ENCODE measurements at places on chromosomes 13 and 19.

DNA sequence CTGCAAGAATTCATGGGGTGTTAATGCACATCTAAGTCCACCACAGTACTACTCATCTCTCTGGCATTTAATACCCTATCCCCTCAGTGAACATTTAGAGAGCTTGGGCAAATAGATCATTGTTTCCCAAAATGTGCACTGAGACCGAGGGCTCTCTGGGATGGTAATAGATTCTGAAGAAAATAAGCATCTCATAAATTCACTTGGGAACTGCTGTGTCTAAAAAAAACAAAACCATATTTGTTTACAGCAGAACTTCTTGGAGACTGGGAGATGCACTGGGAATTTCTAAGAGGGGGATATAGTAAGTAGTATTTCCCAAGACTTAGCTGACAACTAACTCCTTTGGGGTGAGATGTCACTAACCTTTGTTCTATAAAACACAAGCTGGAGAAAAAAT, 58.4 kb downstream of the ENOX1 start:
- DNase-seq = no peak

- DNase-seq = no peak
Measured at GRCh38 chr13:111922086-111922485, 144.9 kb upstream of the SOX1 start.

DNA sequence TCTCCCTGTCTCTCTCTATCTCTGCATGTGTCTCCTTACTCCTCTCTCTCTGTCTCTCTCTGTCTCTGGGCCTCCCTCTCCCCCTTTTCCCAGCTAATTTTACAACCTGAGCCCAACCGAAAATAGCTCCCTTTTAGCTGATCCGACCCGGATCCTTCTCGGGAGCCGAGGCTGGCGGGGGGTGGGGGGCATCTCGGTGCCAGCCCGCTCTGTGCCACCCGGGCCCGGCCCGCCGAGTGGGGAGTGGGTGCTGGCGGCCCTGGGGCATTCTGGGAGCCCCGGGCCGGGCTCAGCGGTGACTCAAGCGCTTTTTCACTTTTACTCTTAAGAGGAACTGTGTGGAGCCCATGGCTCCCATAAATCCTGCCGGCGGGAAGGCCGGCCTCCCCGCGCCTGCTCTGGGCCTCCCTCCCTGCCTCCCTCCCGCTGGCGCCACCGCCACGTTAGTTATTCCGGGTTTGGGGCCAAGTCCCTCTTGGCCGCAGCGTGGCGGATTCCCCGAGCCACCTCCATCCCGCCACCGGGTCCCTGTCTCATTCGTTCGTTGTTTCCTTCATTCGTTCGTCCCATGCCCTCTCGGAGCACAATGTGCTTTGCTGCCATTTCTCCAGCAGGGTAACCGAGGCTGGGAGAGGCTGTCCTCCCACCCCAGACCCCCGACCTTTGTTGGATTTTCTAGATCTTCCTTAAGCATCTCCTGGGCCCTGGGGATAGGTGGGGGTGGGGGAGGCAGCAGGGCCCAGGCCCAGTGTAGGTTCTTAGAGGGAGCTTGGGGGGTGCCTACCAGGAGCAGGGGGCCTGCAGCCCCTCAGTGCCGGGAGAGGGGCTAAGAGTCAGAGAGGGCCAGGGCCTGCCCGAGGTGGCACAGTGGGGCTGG, 3.2 kb downstream of the NFIC start:
- peak; percentile 73 for DNase-seq

- peak; percentile 37 for DNase-seq
Measured at GRCh38 chr13:41652735-41653361, 195.5 kb downstream of the RGCC start.

DNA sequence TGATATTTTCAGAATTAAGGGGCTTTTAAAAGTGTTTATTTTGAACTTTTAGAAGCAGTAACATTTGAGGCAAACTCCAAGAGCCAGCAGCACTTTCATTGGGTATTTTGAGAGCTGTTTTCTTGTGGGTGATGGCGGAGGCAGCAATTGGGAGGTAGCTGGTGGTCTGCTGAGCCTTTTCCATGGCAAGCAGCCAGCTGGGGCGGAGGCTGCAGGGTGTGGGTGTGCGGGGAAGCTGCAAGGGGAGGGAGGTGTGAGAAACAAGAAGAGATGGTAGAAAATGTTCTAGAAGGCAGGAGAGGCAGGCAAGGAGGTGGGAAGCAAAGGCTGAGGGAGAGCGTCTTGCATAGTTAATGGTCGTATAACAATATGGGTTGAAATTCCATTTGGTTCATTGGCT, 223.4 kb upstream of the HTR2A start:
- no peak for DNase-seq

DNA sequence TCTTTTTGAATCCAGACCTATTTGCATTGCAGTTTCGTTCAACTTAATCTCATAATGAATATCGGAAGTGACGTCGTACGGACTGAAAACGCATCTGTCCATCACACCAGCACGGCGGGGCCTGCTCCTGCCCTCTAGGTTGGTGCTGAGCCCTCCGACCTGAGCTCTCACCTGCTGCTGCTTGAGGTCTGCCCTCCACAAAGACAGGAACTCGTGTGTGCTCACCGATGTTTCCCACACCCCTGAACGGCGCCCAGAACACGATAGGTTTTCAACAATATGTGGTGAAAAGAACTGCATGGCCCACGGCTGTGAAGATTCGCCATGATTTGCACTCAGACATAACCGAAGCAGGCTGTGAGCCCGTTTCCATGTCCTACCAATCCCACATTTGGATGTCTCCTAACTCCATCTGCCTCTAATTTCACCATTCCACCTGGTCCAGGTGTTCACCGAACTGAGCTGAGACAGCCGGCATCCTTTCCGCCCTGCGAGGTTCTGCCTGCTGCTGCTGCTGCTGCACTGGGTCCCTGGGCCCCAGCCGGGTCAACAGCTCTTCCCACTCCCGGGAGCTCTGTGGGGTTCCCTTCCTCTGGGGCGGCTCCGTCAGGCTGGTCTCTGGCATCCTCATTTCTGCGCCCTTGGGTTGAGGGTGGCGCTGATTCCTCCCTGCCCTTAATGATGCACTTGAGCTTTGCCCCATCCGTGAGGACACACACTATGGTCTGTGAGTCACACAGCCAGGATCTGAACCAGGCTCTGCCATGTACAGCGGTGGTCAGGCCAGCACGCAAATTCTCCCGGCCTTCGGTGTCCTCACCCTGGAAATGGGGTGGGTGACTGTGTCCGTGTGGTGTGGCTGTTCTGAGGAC, 20.9 kb downstream of the GRTP1 start:
- no peak for DNase-seq

- peak; percentile 63 for DNase-seq
Measured at GRCh38 chr13:113044391-113045114, 61.0 kb upstream of the F7 start.

DNA sequence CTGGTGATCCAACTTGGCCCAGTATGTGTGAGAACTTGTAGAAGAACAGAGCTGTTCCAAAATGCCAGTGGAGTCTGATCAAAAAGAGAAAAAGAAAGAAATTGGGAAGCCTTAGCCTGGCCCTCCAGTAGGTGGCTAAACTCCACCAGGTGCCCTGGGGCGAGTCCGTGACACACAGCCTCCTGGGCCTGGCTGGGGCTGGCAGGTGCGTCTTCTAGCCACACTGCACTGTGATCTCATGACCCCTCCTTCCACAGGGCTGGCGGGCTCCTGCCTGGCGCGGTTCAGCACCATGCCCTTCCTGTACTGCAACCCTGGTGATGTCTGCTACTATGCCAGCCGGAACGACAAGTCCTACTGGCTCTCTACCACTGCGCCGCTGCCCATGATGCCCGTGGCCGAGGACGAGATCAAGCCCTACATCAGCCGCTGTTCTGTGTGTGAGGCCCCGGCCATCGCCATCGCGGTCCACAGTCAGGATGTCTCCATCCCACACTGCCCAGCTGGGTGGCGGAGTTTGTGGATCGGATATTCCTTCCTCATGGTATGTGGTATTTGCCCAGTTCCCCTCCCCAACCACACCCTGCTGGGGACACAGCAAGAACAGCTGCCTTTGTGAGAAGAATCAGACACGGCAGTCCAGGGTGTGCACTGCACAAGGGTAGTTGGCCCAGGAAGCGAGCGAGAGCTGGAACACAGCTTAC, 53.7 kb downstream of the RAB20 start:
- no peak for DNase-seq

GRCh38 chr13:36531746-36532486, 99.6 kb downstream of the CCNA1 start:
- no peak for DNase-seq

DNA sequence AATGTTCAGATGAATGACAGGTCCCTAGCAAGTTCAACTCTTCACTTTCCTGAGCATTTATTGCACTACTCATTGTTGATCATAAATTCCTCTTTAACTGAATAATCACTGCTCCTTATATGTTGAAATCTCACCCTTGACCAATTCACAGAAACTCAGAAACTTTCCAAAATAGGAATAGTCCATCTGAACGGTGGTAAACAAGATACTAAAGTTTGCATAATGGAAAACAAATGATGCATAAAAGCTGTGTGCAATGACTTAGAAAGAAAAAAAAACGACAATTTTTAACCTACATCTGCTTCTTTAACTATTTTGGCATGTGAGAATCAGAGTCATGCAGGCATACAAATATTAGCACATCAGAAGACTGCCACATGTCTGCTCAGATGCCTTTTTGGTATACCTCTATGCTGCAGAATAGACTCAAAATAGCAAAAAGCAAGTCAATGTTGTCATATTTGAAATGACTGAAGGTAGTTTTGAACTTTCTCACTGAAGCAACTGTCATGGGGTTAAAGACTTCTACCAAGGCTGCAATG, 34.8 kb downstream of the SLC10A2 start:
- DNase-seq = no peak

- no peak for DNase-seq
Measured at GRCh38 chr19:3112375-3113099, 18.4 kb downstream of the GNA11 start.

- DNase-seq = no peak
Measured at GRCh38 chr13:97384371-97384770, 49.6 kb upstream of the RAP2A start.

GRCh38 chr19:56712611-56713276, 41.2 kb upstream of the ZNF835 start:
- no peak for DNase-seq

GRCh38 chr13:48144413-48145035, 49.6 kb upstream of the MED4 start:
- no peak for DNase-seq

DNA sequence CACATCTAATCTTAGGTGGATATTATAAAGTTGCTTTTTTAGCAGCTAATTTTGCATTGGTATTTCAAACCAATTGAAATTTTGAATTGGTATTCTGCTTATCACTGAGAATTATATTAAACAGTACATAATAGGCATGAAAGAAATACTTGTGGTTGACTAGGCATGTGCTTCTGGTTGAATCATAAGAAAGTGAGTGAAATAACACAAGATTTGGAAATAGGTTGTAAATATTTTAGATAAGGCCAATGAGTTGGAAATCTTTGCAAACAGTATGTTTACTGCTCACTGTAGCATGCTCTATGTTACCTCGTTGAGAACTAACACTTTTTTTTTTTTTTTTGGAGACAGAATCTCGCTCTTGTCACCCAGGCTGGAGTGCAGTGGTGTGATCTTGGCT, 66.8 kb upstream of the RFC3 start:
- DNase-seq = peak; percentile 17

- no peak for DNase-seq
Measured at GRCh38 chr19:10862561-10863106, 8.7 kb upstream of the CARM1 start.

DNA sequence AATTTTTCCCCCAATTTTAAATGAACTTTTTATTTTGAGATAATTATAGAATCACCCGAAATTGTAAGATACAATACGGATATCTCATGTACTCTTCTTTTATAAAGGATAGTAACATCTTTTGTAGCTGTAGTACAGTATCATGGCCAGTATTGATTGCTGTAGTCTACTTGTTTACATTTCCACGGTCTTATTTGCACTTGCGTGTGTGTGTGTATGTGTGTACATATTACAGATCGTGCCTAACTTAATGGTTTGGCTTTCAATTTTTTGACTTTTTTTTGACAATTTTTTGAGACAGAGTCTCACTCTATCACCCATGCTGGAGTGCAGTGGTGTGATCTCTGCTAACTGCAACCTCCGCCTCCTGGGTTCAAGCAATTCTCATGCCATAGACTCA, 6.7 kb downstream of the PAN3 start:
- no peak for DNase-seq

- no peak for DNase-seq
Measured at GRCh38 chr13:28357911-28358433, 137.0 kb downstream of the FLT1 start.

DNA sequence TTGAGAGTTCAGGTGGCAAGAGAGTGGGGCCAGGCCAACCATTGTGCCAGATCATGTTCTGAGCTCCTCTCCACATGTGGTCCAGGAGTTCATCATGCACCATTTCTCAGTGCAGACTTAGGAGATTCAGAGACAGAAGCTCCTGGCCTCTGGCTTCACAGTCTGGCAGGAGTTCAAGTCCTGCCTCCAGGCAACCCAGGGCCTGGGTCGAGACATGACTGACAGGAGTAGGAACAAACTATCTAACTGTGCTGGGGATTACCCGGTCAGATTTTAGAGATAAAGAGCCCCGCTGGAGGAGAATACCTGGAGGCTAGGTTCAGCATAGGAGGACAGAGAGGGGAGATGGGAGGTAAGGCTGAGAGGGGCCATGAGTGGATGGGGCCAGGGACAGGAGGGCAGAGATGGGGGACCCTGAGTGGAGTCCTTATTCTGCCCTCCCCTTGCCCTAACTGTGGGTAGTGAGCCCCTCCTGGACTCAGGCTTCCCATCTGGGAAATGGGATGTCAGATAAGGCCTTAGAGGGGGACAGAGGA, 906 bp upstream of the CYP4F11 start:
- DNase-seq = no peak

- peak; percentile 58 for DNase-seq
Measured at GRCh38 chr19:41706741-41707501, 1.5 kb upstream of the CEACAM5 start.

DNA sequence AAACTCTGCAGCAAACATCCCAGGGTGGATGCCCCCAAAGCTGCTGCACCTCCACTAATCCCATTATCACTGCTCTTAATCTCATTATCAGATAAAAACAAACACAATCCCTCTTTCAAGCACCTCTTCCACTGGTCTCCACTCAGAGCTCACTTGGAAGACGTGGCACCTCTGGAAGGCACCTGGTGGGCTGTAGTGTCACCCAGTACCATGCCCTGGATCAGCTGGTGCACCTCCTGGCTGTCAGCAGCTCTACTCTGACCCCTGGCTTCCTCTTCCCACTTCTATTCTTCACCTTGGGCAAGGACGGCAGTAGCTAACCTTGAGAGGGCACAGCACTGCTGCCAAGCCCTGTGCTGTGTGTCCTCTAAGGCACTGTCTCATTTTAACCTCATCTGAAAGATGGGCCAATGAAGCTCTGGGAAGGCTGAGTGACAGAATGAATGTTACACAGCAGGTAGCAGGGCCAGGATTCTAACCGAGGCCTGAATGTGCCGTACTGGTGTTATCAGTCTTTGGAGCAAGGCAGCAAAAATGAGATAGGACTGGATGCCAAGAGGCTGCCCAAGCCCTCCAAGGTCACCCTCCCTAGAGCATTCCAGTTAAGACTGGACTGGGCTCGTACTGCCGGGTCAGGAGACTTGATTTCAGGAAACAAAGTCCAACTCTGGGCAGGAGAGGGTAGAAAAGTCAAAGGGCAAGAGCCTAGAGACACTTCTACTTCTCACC, 7.4 kb downstream of the BRD4 start:
- no peak for DNase-seq
